ENCODE measurements at places on chromosomes 6 and 20.

- DNase-seq: no peak
Observed at GRCh38 chr6:2579241-2579761, 171.4 kb downstream of the MYLK4 start.

GRCh38 chr6:2497922-2498623 lies 252.6 kb downstream of the MYLK4 start:
- no peak for DNase-seq

- DNase-seq: no peak
Observed at GRCh38 chr20:23049201-23050075, at the start of gene THBD. THBD (minus strand) TSS chr20:23049672; CDS start chr20:23049504, 168 bp downstream.

- DNase-seq: no peak
Observed at GRCh38 chr6:27144740-27145079, 102.8 kb upstream of the PRSS16 start.

GRCh38 chr6:116290799-116291198 lies 11.1 kb upstream of the TSPYL1 start:
- DNase-seq: no peak

- DNase-seq: no peak
Observed at GRCh38 chr6:18493382-18493891, 106.3 kb downstream of the RNF144B start.

- DNase-seq: no peak
Observed at GRCh38 chr6:88914895-88915598, 48.4 kb downstream of the RNGTT start.

DNA sequence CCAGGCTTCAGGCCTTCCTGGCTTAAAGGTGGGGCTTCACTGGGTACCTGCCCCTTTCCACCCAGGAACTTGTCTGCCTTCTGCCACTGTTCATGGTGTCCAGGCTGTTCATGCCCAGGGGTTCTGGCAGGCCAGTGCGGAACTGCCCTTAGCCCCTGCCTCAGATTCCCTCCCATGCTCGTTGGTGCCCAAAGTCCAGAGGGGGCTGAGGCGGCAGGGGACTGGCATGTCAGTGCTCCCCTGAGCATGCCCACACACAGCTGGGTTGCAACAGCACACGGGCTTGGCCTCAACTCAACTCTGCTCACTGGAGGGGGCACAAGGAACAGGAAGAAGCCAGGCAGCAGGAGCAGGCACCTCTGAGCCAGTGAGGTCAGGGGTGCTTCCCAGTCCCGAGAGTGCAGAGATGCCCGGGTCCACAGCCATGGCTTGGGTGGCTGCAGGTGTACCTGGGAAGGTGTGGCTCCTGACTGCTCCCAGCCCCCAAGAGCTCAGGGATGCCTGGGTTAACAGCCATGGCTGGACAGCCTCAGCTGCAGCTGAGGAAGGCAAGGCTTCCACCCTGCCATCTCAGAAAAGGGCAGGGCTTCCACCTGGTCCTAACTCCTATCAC lies 845.9 kb downstream of the EYS start:
- no peak for DNase-seq

DNA sequence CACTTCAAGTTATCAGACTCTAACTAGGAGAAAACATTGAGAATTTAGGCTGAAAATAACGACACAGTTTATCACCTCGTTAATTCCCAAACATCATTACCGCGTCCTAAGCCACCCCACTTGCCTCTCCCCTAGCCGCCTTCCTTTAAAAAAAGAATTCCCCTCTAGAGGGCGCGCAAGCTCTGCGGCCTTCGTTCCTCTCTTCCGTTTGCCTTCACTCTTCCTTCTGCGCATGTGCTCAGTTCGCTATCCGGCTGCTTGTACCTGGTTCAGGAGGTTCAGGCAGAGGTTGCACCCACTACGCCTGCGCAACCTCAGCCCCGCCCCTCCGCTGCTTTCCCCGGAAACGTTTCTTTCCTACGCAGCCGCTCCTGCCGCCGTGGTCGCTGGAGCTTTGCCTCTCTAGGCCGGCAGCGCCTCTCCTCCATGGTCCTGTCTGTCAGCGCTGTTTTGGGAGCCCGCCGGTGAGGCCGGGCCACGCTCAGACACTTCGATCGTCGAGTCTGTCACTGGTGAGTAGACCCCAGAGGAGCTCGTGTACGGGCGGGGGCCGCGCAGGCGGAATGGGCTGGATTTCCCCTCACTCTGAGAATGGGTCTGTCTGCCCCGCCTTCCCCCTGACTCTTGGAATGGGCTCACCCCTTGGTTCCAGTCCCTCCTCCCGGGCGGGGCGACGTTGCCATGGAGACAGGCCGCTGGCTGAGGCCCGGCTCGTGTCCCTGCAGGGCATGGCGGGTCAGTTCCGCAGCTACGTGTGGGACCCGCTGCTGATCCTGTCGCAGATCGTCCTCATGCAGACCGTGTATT lies at the start of gene SYS1:
TSS of gene SYS1 (plus strand) at position 353 of the 807 bp plus-strand sequence. CDS start at position 729, 376 bp downstream.
- DNase-seq: peak; percentile 98

DNA sequence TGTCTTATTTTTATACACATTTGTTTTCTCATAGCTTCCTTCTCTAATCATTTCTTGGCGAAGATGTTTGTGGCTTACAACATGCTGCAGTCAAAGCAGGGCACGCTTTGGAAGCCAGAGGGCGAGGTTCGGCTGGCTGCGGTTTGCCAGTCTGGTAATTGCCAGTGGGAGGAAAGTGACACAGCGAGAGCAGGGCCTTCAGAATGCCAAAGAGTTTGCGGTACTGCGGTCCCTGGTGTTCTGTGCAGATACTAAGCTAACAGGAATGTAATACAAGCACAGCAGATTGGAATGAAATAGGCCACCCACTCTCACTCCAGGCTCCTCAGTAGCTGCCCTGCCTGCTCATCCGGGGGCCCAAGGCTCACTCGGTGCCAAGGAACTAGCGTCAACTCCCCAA lies 58.7 kb upstream of the TGM3 start:
- no peak for DNase-seq

- DNase-seq: no peak
Observed at GRCh38 chr20:63129376-63129965, 86.5 kb downstream of the YTHDF1 start.

GRCh38 chr6:92777146-92777740 lies 642.1 kb downstream of the EPHA7 start:
- DNase-seq: no peak

- no peak for DNase-seq
Observed at GRCh38 chr6:7624796-7625710, 35.1 kb downstream of the SNRNP48 start.

- DNase-seq: no peak
Observed at GRCh38 chr20:51801122-51801822, 1.0 kb downstream of the SALL4 start.

DNA sequence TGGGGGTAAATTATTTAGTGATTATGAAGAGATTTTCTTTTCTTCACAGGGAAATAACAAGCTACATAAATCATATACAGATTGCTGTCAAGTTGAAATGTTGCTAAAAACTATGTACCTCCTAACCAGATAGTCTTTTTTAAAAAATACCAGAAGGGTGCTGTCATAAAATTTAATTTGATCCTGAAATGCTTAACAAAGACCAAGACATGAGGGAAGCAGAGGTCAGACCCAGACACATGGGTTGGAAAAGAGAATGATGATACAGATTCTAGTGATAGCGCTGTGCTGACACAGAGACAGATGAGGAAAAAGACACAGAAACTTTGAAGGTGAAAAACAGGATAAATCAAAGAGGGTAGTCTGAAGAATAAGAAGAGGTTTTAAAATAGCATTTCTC lies 573.1 kb downstream of the HACE1 start:
- no peak for DNase-seq

DNA sequence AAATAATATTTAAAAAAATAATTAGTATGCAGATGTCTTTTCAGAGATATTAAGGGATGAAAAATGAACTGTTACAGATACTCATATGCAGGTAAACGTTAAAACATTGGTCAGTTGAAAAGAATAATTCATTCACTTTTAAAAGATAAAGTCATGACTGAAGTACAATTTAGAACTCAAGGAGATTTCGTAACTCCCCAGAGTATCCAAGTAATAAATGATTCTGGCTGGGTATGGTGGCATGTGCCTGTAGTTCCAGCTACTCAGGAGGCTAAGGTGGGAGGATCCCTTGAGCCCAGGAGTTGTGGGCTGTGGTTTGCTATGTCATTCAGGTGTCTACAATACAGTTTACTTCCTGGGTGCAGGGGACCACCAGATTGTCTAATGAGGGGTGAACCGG lies 122.3 kb upstream of the TMEM181 start:
- DNase-seq: no peak

DNA sequence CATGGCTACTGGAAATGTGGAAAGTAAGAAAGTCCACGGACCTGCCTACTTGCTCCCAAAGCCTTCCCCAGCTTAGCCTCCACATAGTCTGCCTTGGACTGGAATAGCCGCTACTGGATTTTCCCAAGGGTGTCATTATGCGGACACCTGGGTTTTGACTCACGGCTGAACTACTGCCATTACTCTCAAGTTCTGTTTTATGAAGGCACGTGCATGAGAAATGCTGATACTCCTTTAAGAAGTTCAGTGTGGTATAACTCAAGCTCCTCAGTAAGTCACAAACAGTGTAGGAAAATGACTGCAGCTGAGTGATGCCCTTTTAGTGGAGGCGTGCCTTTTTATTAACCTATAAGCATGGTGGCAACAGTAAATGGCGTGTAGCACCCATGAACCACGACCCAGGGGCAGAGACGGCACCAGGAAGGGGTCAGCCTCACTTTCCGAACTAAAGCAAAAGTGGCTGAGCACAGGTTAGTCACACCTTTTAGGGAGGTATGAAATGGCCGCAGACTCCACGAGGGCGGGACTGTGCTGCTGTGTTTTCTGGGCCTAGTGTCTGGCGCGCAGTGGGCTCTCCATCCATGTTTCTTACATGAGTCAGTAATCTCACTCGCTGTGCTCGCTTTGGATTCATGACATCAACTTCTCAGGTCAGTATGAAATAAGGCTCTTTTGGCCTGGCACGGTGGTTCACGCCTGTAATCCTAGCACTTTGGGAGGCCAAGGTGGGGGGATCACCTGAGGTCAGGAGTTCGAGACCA lies 23.9 kb downstream of the PSMG4 start:
- DNase-seq: no peak

GRCh38 chr6:106097411-106098231 lies 11.5 kb downstream of the PRDM1 start:
- DNase-seq: no peak

DNA sequence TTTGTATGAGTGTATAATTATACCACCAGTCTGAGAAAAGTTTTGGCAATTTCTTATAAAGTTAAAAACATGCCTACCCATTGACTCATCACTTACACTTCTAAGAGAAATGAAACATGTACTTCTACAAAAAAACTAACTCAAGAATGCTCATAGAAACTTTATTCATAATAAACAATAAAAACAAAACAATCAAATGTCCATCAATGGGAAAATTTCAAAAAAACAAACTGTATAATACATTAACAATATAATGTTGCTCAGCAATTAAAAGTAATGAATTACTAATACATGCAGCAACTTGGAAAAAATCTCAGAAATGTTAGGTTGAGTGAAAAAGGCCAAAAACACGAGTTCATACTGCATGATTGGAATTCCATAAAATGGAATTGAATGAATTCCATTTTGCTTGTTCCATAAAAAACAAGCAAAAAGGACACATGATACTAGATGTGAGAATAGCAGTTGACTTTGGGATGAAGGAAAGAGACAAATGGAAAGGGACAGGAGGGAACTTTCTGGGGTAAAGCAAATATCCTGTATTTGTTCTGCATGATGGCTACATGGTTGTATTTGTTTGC lies 726.6 kb downstream of the RFPL4B start:
- no peak for DNase-seq

- DNase-seq: no peak
Observed at GRCh38 chr20:1851396-1851795, 43.8 kb upstream of the SIRPA start.

DNA sequence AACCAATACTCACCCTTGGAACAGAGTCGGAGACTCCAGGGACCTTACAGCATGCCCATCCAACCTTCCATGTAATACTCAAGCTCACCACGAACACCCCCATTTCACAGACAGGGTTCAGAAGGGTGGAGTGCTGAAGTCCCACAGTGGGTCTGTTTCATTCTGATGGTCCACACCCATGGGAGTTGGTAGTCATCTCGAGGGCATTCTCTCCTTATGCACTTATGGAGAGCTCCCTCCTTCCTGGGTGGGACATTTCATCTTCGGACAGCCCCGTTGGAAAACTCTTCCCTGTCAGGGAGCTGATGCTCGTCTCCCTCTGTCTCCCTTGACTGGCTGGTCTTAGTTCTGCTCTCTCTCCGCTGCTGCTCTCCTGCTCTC lies 38.9 kb downstream of the COX4I2 start:
- DNase-seq: no peak

GRCh38 chr20:58133020-58133808 lies 95.2 kb downstream of the ANKRD60 start:
- DNase-seq: no peak

GRCh38 chr6:144223686-144224085 lies 61.4 kb upstream of the UTRN start:
- DNase-seq: no peak

GRCh38 chr6:69894578-69895347 lies 28.4 kb downstream of the COL19A1 start:
- DNase-seq: peak; percentile 71

DNA sequence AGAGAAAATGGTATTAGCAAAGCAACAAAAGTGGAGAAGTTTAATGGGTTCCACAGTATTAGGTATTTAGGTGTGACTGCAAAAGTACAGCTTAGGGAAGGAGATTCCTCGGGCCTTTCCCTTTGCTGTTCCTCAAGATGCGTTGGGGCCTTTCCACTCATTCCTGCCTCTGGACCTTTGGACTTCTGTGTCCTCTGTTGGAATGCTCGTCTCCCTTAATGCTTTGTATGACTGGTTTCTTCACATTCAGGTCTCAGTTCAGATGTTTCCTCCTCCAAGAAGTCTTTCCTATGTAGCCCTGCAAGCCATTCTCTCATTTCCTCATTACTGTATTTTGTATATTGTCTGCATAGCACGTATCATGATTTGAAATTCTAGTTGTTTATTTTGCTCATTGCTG lies 39.6 kb downstream of the CTNNBL1 start:
- DNase-seq: no peak

- no peak for DNase-seq
Observed at GRCh38 chr6:79427721-79428120, 109.5 kb downstream of the LCA5 start.

GRCh38 chr20:32012159-32012688 lies 2.0 kb downstream of the CCM2L start:
- DNase-seq: no peak

GRCh38 chr6:136117081-136117480 lies 133.0 kb downstream of the MTFR2 start:
- no peak for DNase-seq

- no peak for DNase-seq
Observed at GRCh38 chr20:35604449-35604747, 11.2 kb upstream of the SPAG4 start.

DNA sequence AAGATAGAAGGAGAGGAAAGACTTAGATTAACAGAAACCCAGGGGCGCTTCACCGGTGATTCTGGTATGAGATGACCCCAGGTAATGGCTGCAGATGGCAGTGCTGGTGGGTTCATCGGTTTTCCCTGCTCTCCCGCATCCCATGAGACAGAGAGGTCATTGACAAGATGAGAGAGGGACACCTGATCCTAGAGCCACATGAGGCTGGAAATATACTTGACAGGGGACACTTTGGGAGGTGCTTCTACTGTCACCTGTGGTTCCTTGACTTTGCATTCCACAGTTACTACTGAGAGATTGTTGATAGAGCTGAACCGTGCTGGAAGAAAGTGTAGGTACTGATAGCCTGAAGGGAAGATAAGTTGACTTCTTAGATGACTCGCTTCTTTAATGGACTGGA lies 74.3 kb downstream of the SYNDIG1 start:
- DNase-seq: no peak

GRCh38 chr6:169312658-169313346 lies 59.2 kb upstream of the THBS2 start:
- no peak for DNase-seq

- DNase-seq: no peak
Observed at GRCh38 chr6:24154121-24154520, 28.1 kb downstream of the NRSN1 start.

- DNase-seq: no peak
Observed at GRCh38 chr6:143765422-143766184, 77.5 kb upstream of the LTV1 start.
